Activated CD8-positive, alpha-beta memory T cell treated with anti-CD3 and anti-CD28 coated beads, Interleukin-2, amount 50 U/mL, for 48 hours (primary cell): ENCODE measurements at places on chromosomes 1 and 21.

GRCh38 chr1:69585666-69586065, 17.9 kb downstream of the LRRC7 start:
- DNase-seq: no peak

DNA sequence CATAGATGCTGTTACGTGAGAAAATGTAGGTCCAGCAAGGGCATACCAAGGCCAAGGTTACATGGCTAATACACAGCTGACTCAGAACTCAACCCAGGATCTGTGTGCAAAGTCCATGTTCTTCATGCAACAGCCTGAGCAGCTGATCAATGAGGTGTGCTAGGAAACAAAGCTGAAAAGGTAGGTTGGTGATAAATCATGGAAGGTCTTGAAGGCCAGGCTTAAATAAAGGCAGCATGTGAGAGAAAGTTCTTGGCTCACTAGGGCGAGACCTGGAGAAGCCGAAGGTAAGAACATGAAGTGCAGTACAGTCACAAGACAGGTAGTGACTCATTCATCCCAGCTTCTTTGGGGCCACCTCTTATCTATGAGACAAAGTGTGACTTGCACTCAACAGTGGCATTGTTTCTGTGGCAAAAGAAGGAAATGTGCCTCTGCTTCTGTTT, 33.4 kb downstream of the TLR5 start:
- no peak for DNase-seq

DNA sequence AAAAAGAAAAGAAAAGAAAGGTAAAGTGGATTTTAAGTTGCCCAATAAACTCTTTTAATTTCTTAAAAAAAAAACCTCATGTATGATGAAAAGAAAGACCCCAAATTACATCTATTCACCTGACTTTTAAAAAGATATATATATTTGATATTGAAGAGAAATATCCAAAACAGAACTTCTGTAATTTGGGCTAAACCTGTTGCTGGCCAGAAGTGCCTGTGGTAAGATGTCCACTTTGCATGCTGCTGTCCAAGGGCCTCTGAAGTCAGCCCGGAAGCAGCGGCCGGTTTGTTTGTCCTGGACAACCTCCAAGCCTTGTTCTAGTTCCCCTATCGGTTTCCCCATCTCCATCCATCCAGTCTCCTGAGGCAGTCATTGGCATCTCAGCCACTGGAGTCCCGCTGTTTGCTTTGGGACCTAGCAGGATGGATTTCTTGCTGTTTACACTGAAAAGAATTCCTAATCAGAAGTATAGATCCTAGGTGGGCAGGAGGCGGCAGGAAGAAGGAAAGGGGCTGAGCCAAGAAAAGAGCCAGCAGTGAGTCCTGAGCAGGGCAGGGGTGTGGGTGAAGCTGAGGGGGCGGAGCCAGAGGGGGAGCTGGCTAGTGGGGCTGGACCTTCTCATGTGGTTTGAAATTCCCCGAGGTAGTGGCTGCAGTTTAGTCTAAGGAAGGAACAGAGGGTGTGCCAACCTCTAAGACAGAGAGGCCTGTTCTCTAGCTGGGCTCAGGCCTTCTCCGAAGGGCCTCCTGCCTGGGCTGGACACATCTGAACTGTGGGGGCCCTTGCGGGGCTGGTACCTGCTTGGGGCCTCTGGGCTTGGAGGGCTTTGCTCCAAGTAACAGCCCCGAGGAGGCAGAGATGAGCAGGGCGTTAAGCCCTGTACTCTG, 3.3 kb downstream of the NCMAP start:
- no peak for DNase-seq

DNA sequence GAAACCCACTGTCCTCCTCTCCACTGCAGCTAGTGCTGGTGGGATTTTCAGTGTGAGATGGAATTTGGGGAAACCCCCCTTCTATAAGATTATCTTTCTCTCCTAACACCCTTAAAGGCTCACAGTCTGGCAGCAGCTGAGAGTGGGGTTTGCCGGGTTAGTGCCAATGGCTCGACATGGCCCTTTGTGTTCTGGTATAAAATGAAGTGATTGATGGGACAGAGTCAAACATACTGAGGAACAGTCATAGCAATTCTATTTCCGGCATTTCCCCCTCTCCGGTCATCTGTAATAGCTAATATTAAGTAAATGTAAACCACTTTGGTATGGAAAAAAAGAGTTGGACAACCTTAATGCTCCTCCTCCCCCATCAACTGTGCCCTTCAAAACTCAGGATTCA, 37.6 kb downstream of the TFF3 start:
- DNase-seq: no peak

DNA sequence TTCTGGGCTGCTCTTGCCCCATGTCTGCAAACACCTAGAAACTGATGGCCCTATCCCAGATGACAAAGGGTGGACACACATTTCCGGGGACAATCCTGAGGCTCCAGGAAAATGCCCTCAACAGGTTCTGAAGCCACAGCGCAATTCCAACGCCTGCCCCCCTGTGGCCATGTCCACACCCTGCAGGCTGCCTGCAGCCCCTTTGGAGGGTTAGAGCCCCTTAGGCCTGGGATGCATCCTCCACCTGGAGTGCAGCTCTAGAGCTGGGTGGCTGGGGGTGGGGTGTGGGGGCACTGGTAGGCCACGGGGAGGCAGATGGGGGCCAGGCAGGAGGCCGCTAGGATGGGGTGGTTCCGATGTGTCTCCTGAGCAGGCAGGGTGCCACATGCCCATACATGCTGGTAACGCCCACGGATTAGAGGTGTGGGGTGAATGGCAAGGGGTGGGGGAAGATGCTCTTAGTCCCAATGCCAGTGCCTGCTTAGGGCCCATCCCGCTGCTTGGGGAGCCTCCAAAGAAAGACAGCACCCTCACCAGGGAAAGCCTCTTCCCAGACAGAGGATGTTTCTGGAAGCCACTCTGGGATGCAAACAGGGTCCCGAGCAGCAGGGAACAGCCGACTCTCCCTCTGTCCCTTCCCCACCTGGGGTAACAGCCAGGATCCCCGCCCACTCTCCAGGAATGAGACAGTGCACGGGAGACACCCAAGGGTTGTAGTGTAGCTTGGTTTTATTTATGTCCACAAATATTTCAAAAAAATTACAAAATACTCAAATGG, 34.0 kb downstream of the SLC45A1 start:
- DNase-seq: no peak

GRCh38 chr1:233905416-233906051, 1.1 kb downstream of the SLC35F3 start:
- DNase-seq: no peak

DNA sequence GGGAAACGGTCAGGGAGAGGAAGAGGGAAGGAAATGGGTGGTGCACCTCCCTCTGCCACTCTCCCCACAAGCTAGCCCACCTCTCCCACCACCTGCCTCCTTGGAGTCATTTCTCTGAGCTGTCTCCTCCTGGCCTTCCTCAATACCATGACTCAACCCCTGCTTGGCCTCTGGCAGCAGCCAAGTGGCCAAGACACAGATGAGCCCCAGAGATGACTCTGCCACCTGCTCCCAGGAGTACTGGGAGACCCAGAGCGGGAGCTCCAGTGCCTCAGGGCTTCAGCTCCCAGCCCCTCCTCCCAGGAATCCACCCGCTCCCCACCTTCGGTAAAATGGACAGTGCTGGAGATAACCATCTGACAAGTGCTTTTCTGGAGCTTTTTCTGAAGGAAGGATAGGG, 2.6 kb downstream of the S100A16 start:
- no peak for DNase-seq

DNA sequence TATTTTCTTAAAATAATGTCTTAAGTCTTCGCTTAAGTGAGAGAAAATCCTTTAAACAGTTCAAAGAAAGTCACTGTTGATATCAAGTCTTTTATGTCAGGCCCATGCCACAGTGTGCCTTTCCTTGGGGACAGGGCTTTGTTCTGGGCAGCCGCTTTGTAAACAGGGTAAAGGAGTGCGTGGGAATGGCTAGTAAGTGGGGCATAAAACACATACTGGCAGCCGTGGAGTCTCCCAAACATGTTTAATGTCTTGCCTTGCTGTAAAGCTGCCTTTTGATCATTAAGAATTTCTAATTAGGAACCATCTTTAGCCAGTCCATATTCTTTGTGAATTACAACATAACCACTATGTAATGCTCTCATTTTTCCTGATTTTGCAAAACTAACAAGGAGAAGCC, 99.7 kb downstream of the PHTF1 start:
- DNase-seq: no peak

DNA sequence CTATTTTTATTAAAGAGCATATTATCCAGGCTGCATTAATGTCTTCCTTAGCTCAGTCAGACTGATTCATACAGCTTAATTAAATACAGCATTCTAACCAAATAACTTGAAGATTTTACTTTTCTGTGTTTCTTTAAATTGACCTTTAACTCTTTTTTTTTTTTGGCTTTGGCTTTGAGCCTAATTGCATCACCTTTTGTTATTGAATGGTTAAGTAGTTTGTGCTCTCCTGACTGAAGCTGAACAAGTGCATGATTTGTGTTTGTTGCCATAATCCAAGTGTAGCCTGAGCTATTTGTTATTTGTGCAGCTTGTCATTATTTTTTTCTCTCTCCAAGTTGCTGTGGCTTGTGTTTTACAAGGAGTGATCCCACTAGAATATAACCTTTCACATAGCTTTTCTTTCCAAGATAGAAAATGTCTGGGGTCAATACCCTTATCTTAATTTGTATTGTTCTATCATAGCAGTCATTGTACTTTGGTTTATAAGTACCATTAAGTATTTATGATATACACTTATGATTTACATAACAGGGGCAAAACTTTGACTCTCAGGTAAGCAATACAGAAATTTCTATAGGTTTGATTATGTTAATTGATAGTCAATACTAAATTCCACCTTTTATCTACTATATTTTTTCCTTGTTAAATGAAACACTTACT, 31.6 kb downstream of the CDC14A start:
- DNase-seq: no peak

GRCh38 chr1:234936612-234937389, 191.8 kb downstream of the TOMM20 start:
- no peak for DNase-seq

DNA sequence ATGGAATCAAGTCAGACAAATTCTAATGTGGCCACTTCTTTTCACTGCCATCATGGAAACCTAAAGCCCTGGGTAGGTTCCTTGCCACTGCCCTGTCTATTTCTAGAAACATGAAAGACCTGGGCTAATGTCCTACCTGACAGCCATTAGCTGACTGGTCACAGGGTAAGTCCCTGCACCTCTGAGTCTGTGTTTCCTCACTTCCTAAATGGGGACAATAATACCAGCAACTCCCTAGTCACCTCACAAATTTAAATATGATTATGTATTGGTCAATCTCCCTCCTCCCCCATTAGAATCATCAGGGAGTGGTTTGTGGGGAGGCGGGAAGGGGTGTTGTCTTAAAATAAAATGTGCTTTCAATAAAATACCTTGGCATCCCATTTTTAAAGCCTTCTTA, 2.2 kb downstream of the CREG1 start:
- no peak for DNase-seq

GRCh38 chr1:174426153-174426552, 21.6 kb upstream of the GPR52 start:
- DNase-seq: no peak

- DNase-seq: no peak
Observed at GRCh38 chr21:35635261-35635660, 425.1 kb downstream of the SETD4 start.

DNA sequence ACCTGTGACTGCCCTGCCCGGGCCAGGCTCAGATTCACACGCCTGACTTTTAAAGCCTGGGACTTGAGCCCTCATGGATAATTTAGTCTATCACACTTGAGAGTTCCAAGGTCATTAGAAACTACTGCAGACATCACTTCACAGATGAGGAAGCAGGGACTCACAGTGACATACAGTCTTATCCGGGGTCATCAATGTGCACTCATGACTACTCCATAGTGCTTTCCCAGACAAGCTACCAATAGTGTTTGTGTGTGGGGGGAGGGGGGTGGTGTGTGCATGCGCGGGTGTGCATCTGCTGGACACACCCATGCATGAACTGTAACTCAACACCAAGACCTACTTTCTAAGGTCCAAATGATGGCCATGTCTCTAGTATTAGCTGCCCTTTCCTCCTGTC, 16.1 kb upstream of the SLC5A9 start:
- no peak for DNase-seq

GRCh38 chr21:38326899-38327298, 70.1 kb downstream of the KCNJ15 start:
- no peak for DNase-seq

DNA sequence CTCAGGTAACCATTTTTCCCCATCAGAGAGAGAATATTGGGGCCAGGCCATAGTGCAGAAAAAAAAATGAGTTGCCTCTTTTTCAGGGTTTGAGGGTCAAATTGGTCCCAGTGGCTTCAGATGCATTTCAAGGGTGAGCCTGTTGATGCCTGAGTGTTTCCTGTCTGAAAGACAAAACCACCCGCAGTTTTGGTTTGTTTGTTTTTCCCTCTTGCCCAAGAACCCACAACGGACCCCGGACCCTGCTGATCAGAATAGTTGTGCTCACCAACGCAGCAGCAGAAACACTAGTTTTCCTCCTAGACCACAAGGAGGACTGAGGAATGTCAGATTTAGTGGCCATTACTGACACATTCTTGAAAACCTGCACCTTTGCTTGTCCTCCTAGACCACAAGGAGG, 1433.1 kb downstream of the PLA2G4A start:
- no peak for DNase-seq

GRCh38 chr1:153888533-153888932, 34.2 kb downstream of the GATAD2B start:
- DNase-seq: no peak

DNA sequence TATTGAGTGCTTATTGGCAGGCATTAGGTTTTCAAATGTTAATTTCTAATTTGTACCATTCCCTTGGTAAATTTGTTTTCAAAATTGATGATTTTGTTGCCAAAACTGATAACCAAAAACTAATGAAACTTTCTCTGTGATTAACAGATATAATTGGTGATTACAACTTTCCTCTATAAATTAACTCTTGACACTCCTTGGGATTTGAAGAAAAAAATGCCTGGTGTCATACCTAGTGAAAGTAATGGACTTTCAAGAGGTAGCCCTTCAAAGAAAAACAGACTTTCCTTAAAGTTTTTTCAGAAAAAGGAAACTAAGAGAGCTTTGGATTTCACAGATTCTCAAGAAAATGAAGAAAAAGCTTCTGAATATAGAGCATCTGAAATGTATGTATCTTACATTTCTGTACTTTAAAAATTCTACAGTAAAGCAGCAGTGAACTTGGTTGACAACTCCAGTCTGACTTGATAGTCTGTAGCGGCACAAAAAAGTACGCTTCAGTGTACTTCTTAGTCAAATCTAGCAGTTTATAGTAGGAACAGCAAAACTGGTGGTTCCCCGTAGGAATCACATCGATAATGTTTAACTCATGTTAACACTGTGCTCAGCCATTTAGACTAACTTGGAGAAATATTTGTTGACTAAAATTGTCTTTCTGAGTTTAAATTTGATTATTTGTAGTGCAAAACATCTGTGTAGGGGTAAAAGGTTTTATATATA, 3.0 kb downstream of the USP1 start:
- DNase-seq: no peak

- DNase-seq: no peak
Observed at GRCh38 chr1:66729523-66729922, 22.7 kb upstream of the DYNLT5 start.
